Upper lobe of right lung (tissue), 1 donor: ENCODE measurements at places on chromosomes 11 and 22.

DNA sequence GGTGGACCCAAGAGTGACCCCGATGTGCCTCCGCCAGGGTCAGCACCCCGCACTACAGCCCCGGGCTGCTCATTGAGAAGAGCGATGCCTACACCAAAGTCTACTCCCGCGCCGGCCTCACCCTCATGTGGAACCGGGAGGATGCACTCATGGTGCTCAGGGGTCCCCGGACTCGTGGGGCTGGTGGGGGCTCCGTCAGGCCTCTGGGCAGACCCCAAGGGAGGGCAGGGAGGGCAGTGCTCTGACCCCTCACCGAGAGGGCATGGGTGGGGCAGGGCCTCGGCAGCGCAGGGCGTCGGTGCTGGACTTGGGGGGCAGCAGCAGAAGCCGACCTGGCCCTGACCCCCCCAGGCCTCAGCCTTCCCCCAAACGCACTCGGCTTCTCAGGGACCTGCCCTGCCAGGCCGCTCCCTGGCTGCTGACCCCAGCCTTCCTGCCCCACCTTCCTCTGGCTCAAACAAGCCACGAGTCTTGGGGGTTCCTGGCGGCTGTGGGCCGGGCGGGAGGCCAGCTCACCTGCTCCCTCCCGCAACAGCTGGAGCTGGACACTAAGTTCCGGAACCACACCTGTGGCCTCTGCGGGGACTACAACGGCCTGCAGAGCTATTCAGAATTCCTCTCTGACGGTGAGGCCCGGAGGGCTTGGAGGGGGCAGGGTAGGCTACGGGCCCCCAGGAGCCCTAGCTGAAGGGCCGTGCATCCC lies 2.9 kb downstream of the MUC2 start:
- peak; percentile 53 for DNase-seq
- H3K27me3 ChIP-seq: no peaks in the 10 kb centered on the region
- no peaks in the 10 kb centered on the region for H3K36me3 ChIP-seq
- no peak overlapping the region for H3K4me3 ChIP-seq
- H3K4me1 ChIP-seq: peaks cover 14% of the 10 kb centered on the region

DNA sequence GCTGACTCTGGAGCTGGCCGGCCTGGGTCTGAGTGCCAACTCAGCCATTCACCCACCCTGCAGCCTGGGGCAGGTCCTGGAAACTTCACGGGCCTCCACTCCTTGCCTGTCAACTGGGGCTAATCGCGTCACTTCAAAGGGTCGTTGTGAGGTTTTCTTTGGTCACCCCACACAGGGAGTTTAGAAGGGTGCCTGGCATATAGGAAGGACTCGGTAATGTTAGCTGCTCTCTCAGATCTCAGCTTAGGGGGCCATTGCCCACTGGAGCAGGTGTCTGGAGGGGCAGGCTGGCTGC lies 7.3 kb downstream of the INCENP start:
- DNase-seq: no peak
- peaks cover 12% of the 10 kb centered on the region for H3K36me3 ChIP-seq
- H3K4me1 ChIP-seq: no peaks in the 10 kb centered on the region
- no peak overlapping the region for H3K4me3 ChIP-seq

GRCh38 chr11:88206751-88207150 lies 31.5 kb upstream of the RAB38 start:
- H3K4me3 ChIP-seq: no peak overlapping the region
- H3K4me1 ChIP-seq: no peaks in the 10 kb centered on the region
- H3K27me3 ChIP-seq: no peaks in the 10 kb centered on the region
- H3K36me3 ChIP-seq: no peaks in the 10 kb centered on the region
- no peak overlapping the region for H3K27ac ChIP-seq

GRCh38 chr22:32205974-32206773 lies 1.3 kb upstream of the RFPL2 start:
- H3K27ac ChIP-seq: no peak overlapping the region
- no peaks in the 10 kb centered on the region for H3K36me3 ChIP-seq
- H3K4me1 ChIP-seq: peaks cover 11% of the 10 kb centered on the region
- H3K4me3 ChIP-seq: no peak overlapping the region

- no peak overlapping the region for H3K4me3 ChIP-seq
- no peaks in the 10 kb centered on the region for H3K27me3 ChIP-seq
- no peak for DNase-seq
- H3K27ac ChIP-seq: no peak overlapping the region
- no peaks in the 10 kb centered on the region for H3K4me1 ChIP-seq
These were observed 1072.4 kb downstream of the BRD1 start for GRCh38 chr22:48755059-48755949.

DNA sequence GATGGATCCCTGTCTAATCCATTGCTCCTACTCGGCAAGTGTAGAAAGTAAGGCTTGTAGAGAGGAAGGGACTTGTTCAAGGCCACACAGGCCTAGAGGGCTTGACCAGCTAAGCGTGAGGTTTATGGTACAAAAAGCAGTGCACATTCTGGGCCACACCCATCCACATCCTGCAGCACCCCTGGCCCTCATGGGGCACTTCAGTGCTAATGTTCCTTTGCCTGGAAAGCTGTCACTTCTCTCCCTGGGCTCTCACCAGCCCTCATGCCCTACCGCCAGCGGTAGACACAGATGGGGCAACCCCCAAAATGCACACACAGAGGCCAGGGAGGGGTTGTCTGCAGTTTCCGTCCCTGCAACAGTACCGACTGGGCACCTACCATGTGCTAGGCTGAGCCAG lies 7.1 kb upstream of the MGAT3 start:
- H3K4me1 ChIP-seq: no peaks in the 10 kb centered on the region
- H3K27me3 ChIP-seq: no peaks in the 10 kb centered on the region
- no peak overlapping the region for H3K4me3 ChIP-seq
- no peak for DNase-seq
- no peak overlapping the region for H3K27ac ChIP-seq

GRCh38 chr11:17978553-17979287 lies 34.1 kb downstream of the SERGEF start:
- H3K4me1 ChIP-seq: no peaks in the 10 kb centered on the region
- peaks cover 5% of the 10 kb centered on the region for H3K36me3 ChIP-seq
- no peak overlapping the region for H3K27ac ChIP-seq
- no peak overlapping the region for H3K4me3 ChIP-seq
- no peaks in the 10 kb centered on the region for H3K27me3 ChIP-seq
- DNase-seq: no peak

DNA sequence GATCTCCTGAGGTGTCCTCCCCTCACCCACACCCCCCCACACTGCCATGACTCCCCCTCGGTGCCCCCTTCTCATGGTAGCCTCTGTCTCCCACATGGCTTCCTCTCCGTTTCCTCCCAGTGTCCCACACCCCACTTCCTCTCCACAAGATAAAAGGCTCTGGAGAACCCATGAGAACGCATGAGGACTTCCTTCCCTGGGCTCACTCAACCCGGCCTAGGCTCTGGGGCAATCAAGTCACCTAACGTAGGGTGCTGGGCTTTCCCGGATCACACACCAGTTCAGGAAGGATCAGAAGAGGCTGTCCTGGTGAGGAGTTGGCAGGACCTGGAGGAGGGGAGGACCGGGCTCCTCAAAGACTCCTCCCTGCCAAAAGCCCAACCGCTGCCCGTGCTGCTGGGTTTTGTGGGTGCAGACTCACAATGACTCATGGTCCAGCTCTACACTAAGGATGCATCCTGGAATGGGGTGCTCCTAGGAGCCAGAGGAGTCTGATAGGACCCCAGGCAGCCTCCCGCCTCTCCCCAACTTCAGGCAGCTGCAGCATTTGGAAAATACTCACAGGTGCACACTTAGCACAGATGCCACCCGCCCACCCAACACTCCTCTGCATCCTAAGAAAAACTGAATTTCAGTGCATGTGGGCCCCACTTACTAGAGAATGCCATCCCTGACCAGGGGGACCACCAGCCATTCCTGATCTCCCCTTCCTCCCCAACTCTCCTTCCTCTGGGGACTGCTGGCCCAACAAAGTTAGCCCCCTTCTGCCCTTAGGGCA lies 21.0 kb downstream of the SLC22A12 start:
- H3K27ac ChIP-seq: no peak overlapping the region
- no peaks in the 10 kb centered on the region for H3K4me1 ChIP-seq
- peaks cover 4% of the 10 kb centered on the region for H3K27me3 ChIP-seq
- no peaks in the 10 kb centered on the region for H3K36me3 ChIP-seq
- H3K4me3 ChIP-seq: no peak overlapping the region

- H3K36me3 ChIP-seq: peaks cover 9% of the 10 kb centered on the region
- peaks cover 27% of the 10 kb centered on the region for H3K4me1 ChIP-seq
- no peak for DNase-seq
- no peak overlapping the region for H3K4me3 ChIP-seq
- no peak overlapping the region for H3K27ac ChIP-seq
These were observed 1.8 kb downstream of the PHOX2A start for GRCh38 chr11:72242141-72242540.

DNA sequence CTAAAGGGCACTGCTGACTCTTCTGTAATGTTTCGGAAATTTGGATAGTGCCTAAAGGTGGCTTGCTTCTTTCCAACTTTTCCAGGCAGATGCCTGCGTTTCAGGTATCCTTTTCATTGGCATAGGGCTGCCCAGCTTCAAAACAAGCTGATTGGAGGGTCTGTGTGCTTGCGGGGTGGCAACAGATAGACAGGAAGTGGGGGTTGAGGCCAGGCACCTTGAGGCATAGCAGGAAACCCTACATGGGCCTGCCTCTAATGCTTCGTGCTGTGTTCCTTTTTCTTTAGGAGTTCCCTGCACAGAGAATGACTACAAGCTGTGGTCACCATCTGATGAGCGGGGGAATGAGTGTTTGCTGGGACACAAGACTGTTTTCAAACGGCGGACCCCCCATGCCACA lies 92.2 kb upstream of the SORL1-AS1 start:
- H3K36me3 ChIP-seq: peaks cover 11% of the 10 kb centered on the region
- no peaks in the 10 kb centered on the region for H3K27me3 ChIP-seq
- no peak overlapping the region for H3K27ac ChIP-seq
- no peak overlapping the region for H3K4me3 ChIP-seq
- no peak for DNase-seq

- no peak overlapping the region for H3K4me3 ChIP-seq
- H3K27ac ChIP-seq: peak overlapping the region; percentile 63
- H3K36me3 ChIP-seq: no peaks in the 10 kb centered on the region
- no peaks in the 10 kb centered on the region for H3K27me3 ChIP-seq
- H3K4me1 ChIP-seq: peaks cover 31% of the 10 kb centered on the region
- DNase-seq: no peak
These were observed 32.1 kb upstream of the GNB1L start for GRCh38 chr22:19886605-19887255.

- peak; percentile 22 for DNase-seq
- H3K4me3 ChIP-seq: no peak overlapping the region
- no peaks in the 10 kb centered on the region for H3K36me3 ChIP-seq
- H3K27ac ChIP-seq: no peak overlapping the region
- H3K27me3 ChIP-seq: peaks cover 10% of the 10 kb centered on the region
These were observed 464.0 kb downstream of the BRD1 start for GRCh38 chr22:49363526-49364230.
